ENCODE measurements at places on chromosomes 6 and 20.

DNA sequence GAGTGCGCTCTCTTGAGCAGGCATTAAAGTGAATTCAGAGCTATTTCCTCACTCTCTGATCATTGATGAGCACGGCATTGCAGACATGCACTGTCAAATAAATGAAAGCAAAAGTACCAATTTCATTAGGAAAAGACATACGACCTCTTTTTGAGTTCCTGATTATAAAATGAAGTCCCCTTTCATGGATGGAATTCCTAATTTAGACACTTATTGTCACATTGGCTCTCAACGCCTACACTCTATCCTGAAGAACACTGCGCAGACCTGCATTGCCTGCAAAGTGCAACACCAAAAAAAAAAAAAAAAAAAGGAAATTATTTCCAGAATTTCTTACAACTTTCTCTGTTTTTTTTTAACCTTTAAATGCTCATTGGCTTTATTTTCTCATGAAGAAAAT is 1.6 kb downstream of the ADGRB3 start:
- DNase-seq, result no peak

- no peak for DNase-seq
Measured at GRCh38 chr6:109010705-109011102, 83.9 kb downstream of the SESN1 start.

DNA sequence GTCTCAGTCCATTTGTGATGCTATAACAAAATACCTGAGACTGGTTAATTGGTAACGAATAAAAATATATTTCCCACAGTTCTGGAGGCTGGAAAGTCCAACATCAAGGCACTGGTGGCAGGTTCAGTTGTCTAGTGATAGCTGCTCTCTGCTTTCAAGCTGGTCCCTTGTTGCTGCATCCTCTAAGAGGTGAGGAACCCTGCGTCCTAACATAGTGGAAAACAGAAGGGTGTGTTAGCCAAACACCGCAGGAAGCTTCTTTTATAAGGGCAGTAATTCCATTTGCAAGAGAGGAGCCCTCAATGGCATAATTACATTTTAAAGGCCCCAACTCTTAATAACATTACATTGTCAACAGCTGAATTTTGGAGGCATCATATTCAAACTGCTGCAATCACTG is 372.7 kb downstream of the ADGRB3 start:
- DNase-seq, result no peak

DNA sequence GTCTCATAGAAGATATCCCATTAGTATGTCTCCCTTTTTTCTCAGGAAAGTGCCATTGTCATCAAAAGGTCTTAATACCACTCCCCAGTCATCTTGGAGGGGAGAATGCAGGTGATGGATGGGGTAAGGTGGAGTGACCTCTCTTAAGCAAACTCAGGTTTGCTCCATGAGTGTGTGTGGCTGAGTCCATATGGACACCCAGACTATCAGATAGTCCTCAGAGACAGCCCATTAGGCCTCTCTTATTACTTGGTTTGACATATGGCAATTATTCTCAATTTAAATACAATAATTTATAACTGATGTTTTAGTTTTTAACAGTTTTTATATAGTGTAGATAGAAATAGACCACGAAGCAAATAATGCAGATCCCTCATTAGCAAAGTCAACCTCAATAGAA is 23.2 kb downstream of the LAMA4 start:
- no peak for DNase-seq

GRCh38 chr6:1584996-1585668 is 24.6 kb upstream of the FOXC1 start:
- DNase-seq, result no peak

DNA sequence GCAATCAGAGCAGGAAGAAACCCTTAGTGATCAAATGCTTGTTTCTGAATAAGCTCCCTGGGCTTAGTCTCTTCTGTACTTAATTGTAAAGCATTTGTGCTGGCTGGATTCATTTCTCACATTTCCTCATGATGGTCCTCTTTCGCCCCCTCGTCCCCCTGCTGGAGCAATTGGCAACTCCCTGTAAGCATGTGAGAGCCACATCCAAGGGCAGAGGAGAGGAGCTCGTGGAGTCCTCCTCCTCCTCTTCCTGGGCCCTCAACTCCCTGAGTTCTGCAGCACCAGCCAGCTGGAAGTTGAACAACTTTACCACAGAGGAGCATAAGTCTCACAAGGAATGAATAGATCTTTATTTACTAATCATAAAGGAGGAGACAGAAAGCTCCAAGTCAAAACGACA is 12.6 kb downstream of the ANKEF1 start:
- DNase-seq, result no peak

DNA sequence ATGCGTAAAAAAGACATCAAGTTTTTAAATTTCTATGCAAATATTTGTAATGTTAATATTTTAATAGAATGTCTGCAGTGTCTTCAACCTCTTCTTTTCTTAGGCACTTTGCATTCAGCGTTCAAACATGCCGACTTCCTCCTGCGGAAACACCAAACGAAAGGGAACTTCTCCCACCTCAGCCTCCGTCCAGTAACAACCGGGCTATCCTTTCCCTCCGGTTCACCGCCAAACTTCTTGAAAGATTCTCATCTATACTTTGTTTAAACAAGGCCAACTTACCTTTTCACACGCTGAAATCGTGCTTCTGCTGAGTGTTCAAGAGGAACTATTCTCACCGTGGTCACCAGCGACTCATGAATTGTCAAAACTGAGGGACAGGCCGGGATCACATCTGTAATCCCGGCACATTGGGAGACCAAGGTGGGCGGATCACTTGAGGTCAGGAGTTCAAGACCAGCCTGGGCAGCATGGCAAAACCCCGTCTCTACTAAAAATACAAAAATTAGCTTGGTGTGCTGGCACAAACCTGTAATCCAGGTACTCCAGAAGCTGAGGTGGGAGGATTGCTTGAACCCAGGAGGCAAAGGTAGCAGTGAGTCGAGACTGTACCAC is 44.8 kb downstream of the GJA1 start:
- no peak for DNase-seq

GRCh38 chr6:170311696-170312095 is 5.1 kb downstream of the FAM120B start:
- no peak for DNase-seq

Measured in esophagus squamous epithelium (tissue), 5 donors.